ENCODE measurements at places on chromosomes 7 and 10. TPM values are rescaled to one million over a fixed set of nuclear protein-coding genes. Genes with fewer than 3 reads are reported as not detected.

CREB3L2 gene
- 15.8 TPM for total RNA-seq

AGAP9 gene
- total RNA-seq: 17.4 TPM

XPNPEP1 gene
- total RNA-seq: 87.5 TPM

KIF20B gene
- total RNA-seq: 16.8 TPM

LIPF gene
- total RNA-seq: not detected

OR6B1 gene
- not detected for total RNA-seq

CD36 gene
- 34.4 TPM for total RNA-seq

CADPS2 gene
- 12.7 TPM for total RNA-seq

INSIG1 gene
- total RNA-seq: 40.1 TPM

TMEM213 gene
- total RNA-seq: not detected

CFAP43 gene
- total RNA-seq: 0.22 TPM

TRIM50 gene
- not detected for total RNA-seq

PRKAR2B gene
- total RNA-seq: 6.4 TPM

HPSE2 gene
- 1.3 TPM for total RNA-seq

GRCh38 chr7:31082017-31082416, 29.9 kb downstream of the ADCYAP1R1 start:
- DNase-seq: no peak

DNA sequence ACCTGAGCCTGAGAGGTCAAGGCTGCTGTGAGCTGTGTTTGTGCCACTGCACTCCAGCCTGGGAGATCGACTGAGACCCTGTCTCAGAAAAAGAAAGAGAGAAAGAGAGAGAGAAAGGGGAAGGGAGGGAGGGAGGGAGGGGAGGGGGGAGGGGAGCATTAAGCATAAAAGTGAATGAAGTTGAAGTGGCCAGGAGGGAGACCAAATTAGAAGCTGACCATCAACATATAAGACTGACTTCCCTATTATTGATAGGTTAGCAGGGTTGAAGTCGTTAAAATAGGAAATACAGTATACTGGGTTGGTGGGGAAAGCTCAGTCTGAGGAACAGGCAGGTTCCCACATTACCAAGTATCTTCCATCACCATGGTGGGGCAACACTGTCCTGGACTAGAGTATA, 117.1 kb upstream of the MKLN1 start:
- DNase-seq: no peak

GRCh38 chr10:28566458-28567015, 33.6 kb downstream of the WAC start:
- no peak for DNase-seq

GRCh38 chr10:77925795-77926565, 575 bp downstream of the DLG5 start:
- peak; percentile 77 for DNase-seq

DNA sequence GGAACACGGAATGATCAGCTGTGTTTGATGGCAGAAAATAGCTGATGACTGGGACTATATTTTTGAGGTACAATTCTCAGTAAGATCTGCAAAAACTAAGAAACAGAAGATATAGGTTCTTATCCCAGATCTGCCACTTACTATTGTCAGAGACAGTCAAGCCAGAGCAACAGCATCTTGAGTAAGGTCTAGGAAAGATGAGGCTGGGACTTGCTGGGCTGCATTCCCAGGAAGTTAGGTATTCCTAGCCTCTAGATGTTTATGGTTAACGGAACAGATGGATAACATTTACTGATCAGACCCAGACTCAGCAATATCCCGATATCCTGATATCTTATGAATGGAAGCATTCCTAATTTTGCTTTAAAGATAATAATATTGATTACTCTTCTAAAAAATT, 68.7 kb upstream of the DNAJB12 start:
- no peak for DNase-seq

GRCh38 chr10:48773580-48773979, 88.9 kb downstream of the WDFY4 start:
- DNase-seq: no peak

GRCh38 chr10:110419265-110419664, 78.4 kb upstream of the DUSP5 start:
- DNase-seq: no peak

GRCh38 chr7:22420973-22421635, 64.2 kb upstream of the RAPGEF5 start:
- no peak for DNase-seq

- DNase-seq: no peak
These were observed 51.1 kb downstream of the IGF2BP3 start for GRCh38 chr7:23419160-23419559.

DNA sequence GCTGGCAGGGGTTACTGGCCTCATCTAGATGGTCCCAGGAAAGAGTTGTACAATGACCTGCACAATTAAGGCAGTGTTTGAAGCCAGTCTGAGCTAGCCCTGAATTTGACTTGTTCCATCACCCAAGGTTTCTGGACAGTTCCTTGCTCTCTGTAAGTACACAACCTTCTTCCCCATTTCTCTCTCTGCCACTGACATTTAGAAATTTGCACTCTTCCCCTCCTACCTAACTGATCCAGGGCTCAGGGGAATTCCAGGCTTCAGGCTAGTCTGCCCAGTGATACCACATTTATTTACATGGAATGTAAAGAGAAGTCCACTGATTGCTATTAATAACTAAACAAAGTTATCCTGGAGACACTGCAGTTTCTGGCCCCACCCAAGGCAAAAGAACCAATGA, 139.0 kb upstream of the GPR26 start:
- no peak for DNase-seq

GRCh38 chr10:5105626-5106025, 11.4 kb downstream of the AKR1C3 start:
- no peak for DNase-seq

GRCh38 chr7:104627516-104627915, 299.1 kb downstream of the LHFPL3 start:
- DNase-seq: no peak

DNA sequence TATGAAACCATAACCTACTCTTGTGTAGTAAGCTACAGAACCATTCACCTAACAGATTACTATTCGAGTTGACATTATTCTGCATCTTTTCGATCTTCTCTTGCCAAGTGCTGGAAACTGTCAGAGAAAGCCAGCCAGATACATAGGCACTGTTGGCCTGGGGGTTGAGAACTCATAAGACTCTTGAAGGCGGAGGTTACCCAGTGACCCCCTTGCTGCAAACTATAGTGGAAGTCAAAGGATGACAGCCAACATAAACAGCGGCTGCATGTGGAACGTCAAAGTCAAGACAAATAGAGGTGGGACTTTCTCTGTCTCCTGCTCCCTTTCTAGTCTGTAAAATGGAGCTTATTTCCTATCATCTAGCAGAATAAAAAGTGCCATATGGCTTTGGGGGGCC, 394.2 kb downstream of the LRMDA start:
- DNase-seq: no peak

DNA sequence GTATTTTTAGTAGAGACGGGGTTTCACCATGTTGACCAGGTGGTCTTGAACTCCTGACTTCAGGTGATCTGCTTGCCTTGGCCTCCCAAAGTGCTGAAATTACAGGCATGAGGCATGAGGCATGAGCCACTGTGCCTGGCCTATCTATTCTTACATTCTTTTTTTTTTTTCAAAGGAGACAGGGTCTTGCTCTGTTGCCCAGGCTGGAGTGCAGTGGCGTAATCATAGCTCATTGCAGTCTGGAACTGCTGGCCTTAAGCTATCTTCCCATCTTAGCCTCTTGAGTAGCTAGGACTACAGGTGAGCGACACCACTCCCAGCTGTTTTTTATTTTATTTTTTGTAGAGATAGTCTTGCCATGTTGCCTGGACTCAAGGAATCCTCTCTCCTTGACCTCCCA, 20.5 kb downstream of the RSBN1L start:
- DNase-seq: no peak

DNA sequence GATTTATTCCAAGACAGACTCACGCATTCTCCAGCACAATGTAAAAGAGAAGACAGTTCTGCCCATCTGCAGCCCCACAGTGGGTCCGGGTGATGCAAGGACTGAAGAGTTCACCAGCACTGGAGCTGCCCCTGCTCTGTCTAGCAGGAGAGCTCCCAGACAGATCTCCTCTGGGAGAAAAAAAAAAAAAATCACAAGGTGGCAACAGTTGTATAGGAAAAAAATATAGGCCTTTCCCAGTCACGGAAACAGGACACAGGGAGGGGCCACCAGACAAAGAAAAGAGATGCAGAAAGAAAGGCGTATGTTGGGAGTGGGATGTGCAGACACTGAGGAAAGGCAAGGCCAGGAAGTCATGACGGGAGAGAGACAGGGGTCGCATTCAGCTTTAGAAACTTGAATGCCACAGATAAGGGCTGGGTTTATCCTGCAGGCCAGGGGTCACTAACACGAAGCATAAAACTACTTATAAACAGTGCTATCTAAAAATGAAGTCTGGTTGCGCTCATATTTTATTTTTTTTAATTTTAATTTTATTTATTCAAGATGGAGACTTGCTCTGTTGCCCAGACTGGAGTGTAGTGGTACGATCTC, 54.1 kb downstream of the FAM171A1 start:
- DNase-seq: no peak

DNA sequence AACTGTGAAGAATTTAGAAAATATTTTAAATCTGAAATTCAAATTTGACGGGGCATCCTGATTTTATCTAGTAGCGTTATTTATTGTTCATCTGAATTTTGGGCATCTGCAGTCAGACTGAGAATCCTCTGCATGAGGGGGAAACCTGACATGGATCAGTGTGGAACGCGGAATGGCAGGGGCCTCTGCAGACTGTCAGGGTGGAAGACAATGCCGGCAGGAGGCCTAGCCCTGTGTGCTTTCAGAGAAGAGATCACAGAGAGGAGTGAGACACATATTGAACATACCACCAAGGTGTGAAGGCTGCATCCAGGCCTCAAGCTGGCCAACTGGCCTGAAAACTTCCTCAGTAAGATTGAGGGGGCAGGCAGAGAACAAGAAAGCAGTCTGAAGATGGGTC, 921.1 kb upstream of the GHITM start:
- no peak for DNase-seq

- no peak for DNase-seq
These were observed 88.0 kb upstream of the ADAM12 start for GRCh38 chr10:126476246-126476645.

DNA sequence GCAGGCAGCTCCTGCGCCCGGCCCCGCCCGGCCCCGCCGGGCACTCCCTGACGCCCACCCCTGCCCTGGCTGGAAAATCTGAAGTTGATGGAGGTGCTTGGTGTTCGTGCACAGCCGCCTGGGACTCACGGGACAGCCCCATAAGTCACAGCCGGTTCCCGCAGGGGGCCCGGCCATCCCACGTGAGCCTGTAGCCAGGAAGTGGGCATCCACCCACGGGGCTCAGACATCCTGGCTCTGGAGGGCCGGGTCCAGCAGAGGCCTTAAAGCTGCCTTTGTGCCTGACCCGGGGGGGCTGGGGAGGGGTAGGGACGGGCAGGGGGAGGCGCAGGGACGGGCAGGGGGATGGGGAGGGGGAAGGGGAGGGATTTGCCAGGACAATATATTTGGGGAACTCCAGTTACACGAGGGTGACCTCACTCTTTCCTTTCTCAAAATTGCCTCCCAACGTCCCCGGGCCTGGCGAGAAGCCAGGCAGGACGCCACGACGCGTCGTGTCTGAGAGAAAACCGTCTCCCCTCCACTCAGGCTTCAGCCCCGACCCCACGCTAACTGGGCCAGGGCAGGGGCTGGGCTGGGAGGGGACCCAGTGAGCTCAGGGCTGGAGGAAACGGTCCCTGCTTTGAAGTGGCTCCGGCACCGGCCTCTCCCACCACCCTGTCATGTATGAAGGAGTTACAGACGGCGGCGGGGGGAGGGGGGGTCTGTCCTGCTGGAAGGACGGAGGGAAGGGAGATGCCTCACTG, 82.1 kb upstream of the PDGFA start:
- peak; percentile 51 for DNase-seq

DNA sequence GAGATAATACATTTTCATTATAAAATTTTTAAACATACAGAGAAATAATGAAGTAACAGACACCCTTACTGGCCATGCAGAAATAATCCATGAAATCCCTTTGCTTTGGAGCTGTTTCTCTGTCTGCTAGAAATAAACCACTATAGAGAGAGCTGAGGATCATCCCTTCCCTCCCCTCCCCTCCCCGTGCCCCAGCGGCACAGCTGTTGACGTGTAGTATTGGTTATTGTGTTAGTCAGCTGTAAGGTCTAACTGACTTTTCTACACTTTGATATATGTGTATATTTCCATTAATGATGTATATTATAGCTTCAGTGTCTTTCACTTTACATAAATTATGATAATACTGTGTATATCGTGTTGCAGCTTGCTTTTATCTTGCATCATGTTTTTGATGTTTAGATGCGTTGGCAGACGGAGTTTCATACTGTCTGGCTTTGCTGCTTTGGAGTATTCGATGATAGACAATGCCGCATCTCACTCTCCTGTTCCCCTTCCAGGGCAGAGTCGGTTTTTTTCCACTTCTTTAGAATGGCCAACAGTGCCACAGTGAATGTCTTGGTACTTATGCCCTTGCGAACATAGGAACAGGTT, 27.4 kb upstream of the GRID1 start:
- no peak for DNase-seq

- no peak for DNase-seq
These were observed 68.9 kb downstream of the MYOF start for GRCh38 chr10:93413252-93413689.

DNA sequence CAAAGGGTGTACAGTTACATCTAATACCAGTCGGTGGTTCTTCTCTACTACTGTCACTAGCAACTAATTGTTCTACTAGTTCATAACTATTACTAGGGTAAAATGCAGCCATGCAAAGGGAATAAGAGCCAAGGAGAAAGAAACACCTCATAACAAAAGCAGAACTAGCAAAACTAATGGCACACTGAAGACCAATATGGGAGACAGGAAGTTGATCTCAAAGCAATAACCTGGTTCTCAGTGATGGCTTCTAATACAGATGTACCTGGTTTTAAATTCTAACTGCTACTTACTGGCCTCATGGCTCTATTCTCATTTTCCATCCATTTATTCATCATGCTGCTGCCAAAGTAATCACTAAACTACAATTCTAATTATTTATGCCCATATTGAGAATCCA, 170.3 kb downstream of the SEMA3E start:
- no peak for DNase-seq

DNA sequence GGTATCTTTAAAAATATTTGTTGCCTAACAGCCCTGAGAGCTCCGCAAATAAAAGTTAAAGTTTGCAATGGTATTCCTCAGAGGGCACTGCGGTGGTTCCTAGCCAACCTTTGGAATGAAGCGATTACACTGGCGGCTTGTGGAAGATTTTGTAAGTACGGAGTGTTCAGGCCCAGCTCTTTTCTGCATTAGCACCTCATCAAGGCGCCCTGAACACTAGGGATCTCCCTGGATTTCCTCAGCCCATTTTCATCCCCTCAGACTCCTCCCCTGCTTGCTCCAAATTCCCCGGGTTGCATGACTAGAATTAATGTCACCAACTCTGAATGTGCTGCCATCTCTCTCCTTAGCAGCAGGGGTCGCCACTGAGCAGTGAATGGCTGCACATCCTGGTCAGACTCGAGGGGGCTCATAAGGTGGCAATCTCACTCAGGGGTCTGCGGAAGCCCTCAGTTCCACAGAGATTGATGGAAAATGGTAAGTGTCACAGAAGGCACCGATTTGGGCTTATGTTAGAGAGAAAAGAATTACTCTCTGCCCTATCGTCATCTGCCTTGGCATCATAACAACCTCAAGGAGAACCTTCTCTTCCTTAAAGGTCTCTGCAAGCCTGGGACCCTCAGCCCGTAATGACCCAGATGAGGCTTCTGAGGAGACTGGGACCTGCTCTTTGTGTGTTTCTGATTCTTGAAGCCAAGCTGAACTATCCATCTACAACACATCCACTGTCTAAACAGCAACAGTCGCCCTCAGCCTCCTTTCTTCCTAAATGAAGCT, 262.8 kb upstream of the AOAH start:
- no peak for DNase-seq
